Stimulated activated CD4-positive, alpha-beta T cell treated with anti-CD3 and anti-CD28 coated beads, TNF-alpha, amount 100 ng/mL, for 4 hours (primary cell): ENCODE measurements at places on chromosomes 5 and 9.

GRCh38 chr5:116750631-116751580 is 176.3 kb upstream of the SEMA6A start:
- no peak for DNase-seq

DNA sequence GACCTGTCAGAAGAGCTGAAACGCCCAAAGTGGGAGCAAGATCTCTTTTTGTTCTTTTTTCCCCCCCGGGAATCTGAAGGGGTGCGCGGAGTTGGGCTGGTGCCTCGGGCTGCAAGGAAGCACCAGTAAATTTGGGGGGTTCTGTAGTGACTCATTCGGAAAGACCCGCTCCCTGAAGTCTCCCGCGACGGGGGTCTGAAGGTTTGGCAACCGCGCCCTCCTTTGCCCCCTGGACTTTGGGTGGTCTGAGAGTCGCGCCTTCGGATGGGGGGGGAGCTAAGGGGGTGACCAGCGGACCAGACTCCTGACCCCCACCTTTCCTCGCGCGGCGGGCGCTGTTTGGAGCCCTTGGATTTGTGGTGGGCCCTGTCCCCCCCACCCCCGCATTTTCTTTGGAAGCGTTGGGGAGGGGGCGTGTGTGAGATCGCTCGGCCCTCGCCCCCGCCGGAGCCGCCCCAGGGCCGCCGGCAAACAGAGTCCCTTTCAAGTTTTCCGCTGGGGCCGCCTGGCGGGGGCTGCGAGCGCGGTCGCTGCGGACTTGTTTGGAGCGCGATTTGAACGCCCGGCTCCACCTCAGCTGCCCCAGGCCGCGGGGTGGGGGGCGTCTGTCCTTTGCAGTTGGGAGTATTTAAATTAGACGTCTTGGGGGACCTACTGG is 2.0 kb downstream of the CXXC5 start:
- DNase-seq: no peak

GRCh38 chr5:2149195-2149539 is 266.4 kb upstream of the IRX4 start:
- no peak for DNase-seq

- no peak for DNase-seq
Measured at GRCh38 chr5:178699681-178700253, 30.7 kb downstream of the ZNF354A start.

DNA sequence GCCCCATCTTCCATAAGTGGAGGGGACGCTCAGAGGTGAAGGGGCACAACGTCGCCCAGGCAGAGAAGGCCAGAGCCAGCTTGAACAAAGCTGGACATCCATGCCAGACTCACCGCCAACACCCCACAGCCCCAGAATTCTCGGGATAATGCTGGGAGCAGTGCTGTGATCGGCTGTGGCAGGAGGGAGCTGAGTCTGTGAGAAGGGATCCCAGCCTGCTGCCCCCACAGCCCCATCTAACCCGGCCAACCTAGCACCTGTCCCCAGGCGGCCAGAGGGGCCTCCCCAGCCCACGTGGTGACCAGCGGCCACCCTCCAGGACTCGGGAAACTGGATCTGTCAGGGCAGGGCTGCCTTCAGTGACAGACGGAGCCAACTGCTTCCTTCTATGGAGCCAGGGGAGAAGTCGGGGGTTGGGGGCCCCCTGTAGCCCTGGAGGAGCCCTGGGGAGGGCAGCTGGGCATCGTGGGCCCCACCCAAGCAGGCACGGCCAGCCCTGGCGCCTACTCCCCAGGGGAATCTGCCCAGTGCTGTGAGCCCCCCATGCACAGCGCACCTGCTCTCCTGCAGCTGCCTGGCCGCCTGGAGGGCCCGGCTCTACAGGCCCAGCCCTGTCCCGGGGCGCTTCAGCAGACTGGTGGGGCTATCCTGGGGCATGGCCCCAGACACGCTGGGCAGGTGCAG is 6.0 kb downstream of the BRD3 start:
- no peak for DNase-seq
